Vagina (tissue), 2 donors: ENCODE measurements at places on chromosomes 12 and 14. TPM values are rescaled to one million over a fixed set of nuclear protein-coding genes. Genes with fewer than 3 reads are reported as not detected.

The APOF gene
- not detected for total RNA-seq

The GYS2 gene
- 0.98 TPM for total RNA-seq

The MYH6 gene
- not detected for total RNA-seq

The DGKA gene
- 140 TPM for total RNA-seq

GRCh38 chr12:124928095-124928911 lies 13.9 kb upstream of the UBC start:
- H3K4me3 ChIP-seq: peak overlapping the region; percentile 77
- no peaks in the 10 kb centered on the region for H3K27me3 ChIP-seq
- peaks cover 14% of the 10 kb centered on the region for H3K4me1 ChIP-seq

- no peak for DNase-seq
- peak overlapping the region; percentile 16 for H3K27ac ChIP-seq
- no peak overlapping the region for H3K4me3 ChIP-seq
- no peaks in the 10 kb centered on the region for H3K27me3 ChIP-seq
- no peaks in the 10 kb centered on the region for H3K36me3 ChIP-seq
Measured at GRCh38 chr14:61536661-61537562, 158.4 kb upstream of the HIF1A start.

- DNase-seq: no peak
- peaks cover 20% of the 10 kb centered on the region for H3K4me1 ChIP-seq
- H3K27me3 ChIP-seq: no peaks in the 10 kb centered on the region
Measured at GRCh38 chr12:68497702-68498101, 113.0 kb upstream of the RAP1B start.

DNA sequence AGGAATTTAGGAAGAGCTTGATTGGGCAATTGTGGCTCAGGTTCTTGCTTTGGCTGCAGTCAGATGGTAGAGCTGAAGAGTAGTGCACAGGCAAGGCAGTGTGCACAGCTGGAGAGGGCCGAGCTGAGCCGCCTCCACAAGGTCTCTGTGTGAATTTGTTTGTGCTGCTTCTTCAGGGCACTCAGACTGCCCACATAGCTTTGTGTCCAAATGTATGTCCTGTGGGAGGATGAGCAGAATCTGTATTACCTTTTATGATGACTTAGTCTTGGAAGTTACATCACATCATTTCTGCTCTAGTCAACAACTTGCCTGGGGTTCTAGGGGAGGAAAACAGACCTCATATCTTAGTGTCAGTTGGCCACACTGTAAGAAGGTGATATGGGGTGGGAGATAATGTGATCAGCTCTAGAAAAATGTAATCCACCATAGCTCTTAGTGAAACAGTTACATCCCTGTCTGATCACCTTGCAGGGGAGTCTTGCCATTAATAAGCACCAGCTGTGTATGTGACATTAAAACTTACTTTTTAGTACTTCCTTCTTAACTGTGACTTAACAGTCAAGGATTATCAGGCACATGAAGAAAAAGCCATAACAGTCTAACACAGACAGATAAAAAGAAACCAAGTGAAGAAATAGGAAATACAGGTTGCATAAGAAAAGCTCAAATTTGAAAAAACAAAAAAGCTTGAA lies 53.4 kb downstream of the RCOR1 start:
- H3K27ac ChIP-seq: no peak overlapping the region
- no peaks in the 10 kb centered on the region for H3K36me3 ChIP-seq
- H3K4me1 ChIP-seq: peaks cover 22% of the 10 kb centered on the region
- no peak overlapping the region for H3K4me3 ChIP-seq

GRCh38 chr14:90454041-90455000 lies 57.5 kb downstream of the CALM1 start:
- no peaks in the 10 kb centered on the region for H3K36me3 ChIP-seq
- no peaks in the 10 kb centered on the region for H3K27me3 ChIP-seq
- no peak for DNase-seq
- no peak overlapping the region for H3K4me3 ChIP-seq
- H3K4me1 ChIP-seq: no peaks in the 10 kb centered on the region
- H3K27ac ChIP-seq: no peak overlapping the region

- peak overlapping the region; percentile 75 for H3K27ac ChIP-seq
- H3K36me3 ChIP-seq: no peaks in the 10 kb centered on the region
- peaks cover 16% of the 10 kb centered on the region for H3K4me1 ChIP-seq
- no peaks in the 10 kb centered on the region for H3K27me3 ChIP-seq
- DNase-seq: no peak
Measured at GRCh38 chr14:74019408-74020137, 424 bp downstream of the BBOF1 start.

GRCh38 chr14:72516936-72517700 lies 376.8 kb downstream of the DPF3 start:
- H3K36me3 ChIP-seq: no peaks in the 10 kb centered on the region
- no peaks in the 10 kb centered on the region for H3K4me1 ChIP-seq
- H3K27me3 ChIP-seq: no peaks in the 10 kb centered on the region

DNA sequence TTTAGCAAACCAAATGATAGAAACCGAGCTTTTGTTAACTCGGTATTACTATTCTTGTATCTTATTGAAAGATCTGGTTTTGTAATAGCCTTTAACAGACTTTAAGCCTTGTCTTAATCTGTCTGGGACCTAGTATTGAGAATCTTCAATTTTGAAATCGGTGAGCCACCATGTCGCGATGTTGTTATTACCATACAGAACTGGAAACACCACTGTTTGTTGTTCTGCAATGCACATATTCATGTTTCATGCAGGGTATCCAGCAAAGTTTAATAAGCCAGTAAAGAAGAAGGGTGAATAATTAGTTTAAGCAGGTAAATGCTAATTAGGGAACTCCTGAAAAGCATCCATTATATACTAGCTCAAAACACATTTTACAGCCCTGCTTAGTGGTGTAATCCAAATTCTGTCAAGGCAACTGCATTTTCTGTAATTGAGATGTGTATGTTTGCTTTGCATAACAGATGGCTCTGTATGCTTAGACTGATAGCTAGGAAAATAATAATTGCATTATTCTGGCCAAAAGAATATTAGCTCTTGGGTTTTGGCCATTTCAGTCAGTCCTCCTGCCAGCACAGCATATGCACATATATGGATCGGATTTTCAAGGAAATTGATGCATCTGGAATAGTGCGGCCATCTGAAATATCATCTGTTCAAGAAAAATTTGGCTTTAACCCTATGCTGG lies 389.2 kb downstream of the EGLN3 start:
- DNase-seq: no peak
- H3K4me3 ChIP-seq: no peak overlapping the region
- H3K4me1 ChIP-seq: no peaks in the 10 kb centered on the region
- no peaks in the 10 kb centered on the region for H3K27me3 ChIP-seq
- no peak overlapping the region for H3K27ac ChIP-seq

DNA sequence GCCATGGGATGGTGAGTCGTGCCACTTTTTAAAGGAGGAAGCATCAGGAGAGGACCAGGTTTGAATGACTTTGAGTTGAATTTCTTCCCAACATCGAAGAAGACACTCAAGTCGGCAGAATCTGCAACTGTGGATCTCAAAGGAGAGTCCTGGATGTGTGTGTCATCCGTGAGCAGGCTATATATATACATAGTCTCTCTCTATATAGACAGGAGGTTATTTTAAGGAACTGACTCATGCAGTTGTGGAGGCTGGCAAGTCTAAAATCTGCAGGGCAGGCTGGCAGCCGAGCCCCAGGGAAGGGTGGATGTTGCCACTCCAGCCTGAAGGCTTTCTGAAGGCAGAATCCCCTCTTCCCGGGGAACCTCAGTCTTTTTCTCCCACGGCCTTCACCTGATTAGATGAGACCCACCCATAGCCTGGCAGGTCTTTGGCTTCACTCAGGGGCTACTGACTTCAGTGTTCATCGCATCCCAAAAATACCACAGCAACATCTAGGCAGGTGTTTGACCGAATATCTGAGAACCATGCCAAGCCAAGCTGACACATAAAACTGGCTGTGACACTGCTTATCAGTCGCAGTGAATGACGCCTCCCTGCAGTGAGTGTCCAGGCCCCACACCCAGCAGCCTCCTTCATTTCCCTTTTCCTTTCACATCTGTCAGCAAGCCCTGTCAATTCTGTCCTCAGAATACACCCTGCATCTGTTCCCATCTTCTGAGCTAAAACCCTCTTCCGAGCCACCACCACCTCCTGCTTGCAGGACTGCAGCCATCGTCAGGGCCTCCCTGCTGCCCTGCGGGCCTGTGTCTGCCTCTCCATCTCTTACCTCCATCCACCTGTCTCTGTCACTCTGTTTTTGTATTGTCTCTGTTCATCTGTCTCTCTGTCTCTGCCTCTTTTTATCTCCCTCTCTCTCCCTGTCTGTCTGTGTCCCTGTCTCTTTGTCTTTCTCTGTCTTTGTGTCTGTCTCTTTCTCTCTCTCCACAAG lies 54.0 kb downstream of the ZNF664 start:
- no peak overlapping the region for H3K27ac ChIP-seq
- H3K4me1 ChIP-seq: peaks cover 13% of the 10 kb centered on the region
- H3K36me3 ChIP-seq: no peaks in the 10 kb centered on the region

DNA sequence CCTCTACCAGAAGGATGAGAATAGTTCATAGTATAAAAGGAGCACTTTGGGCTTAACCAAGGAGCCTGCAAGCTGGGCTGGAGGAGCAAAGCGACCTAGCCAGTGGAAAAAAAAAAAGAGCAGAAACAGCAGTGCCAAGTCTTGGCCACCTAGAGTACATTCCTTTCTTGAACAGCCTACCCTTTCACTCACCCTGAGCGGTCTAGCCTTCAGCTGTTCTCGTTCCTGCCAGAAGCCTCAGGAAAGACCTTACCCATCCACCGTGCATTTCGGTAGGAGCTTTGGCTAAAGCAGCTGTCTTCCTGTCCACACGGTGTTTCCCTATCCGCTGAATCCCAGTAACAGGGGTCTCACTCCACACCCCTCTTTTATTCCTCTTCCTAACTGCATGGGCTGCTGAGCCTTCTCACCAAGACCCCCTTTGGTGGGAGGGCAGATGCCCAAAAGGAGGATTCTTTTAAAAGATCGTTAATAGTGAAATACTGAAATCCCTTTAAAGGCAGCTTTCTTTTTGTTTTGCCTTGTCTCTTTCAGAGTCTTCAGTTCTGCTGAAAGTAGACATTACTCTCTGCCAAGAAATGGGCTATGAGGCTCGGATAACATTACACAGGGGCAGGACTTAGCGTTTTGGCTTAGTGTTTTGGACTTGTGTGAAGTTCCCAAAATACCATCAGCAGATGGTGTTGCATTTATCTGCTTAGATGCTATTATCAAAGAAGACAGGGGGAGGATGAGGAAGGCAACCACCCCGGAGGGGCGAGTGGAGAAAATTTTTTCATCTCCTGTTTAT lies 88.5 kb upstream of the METAP2 start:
- H3K36me3 ChIP-seq: no peaks in the 10 kb centered on the region
- H3K4me1 ChIP-seq: peaks cover 9% of the 10 kb centered on the region
- no peaks in the 10 kb centered on the region for H3K27me3 ChIP-seq
- H3K27ac ChIP-seq: peak overlapping the region; percentile 63

GRCh38 chr12:88816201-88816600 lies 235.9 kb upstream of the KITLG start:
- H3K27ac ChIP-seq: no peak overlapping the region
- H3K4me3 ChIP-seq: no peak overlapping the region
- H3K36me3 ChIP-seq: no peaks in the 10 kb centered on the region
- H3K4me1 ChIP-seq: no peaks in the 10 kb centered on the region
- H3K27me3 ChIP-seq: no peaks in the 10 kb centered on the region
- DNase-seq: no peak

DNA sequence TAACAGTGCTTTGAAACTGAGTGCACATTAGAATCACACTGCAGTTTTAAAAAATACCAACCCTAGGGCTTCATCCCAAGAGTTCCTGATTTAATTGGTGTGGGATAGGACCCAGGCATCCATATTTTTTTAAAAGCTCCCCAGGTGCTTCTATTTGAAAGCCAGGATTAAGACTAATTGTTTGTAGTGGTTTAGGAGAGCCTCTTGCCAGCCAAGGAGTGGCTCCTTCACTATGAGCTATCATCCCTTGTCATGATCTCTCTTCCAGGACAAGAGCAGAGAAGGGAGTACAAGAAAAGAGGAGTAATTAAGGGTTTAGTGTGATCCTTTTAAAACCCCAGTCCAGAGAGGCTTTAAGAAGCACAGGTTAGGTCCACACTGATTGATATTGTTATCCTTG lies 178.0 kb downstream of the CAND1 start:
- no peaks in the 10 kb centered on the region for H3K36me3 ChIP-seq
- no peak overlapping the region for H3K4me3 ChIP-seq
- H3K27me3 ChIP-seq: no peaks in the 10 kb centered on the region
- DNase-seq: no peak
- H3K27ac ChIP-seq: no peak overlapping the region
